HuH-7 (cell line): ENCODE measurements at places on chromosomes 12 and 14.

DNA sequence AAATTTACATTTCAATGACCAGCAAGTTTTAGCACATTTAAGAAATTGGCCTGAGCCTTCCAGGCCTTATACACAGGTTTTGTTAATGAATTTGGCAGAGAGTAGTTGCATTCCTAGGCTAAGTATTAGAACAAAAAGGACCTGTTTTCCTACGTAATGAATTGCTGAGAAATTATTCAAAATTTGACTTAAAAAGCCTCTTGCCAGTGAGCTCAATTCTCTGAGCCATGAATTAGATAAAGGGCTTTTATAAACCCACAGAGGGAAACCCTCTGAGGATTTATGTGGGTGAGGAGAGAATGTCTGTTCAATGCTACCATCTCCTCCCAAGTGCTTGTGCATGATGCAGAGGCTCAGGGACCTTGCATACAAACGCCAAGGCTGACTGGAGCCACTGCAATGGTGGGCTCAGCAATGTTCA is 94.5 kb upstream of the PELI2 start:
- no peak for DNase-seq

- no peak for DNase-seq
Observed at GRCh38 chr12:3990501-3991280, 117.5 kb upstream of the PARP11 start.

GRCh38 chr12:40336573-40337199 is 111.9 kb downstream of the LRRK2 start:
- peak; percentile 30 for DNase-seq

- no peak for DNase-seq
Observed at GRCh38 chr12:76747245-76747644, 16.7 kb upstream of the ZDHHC17 start.

- DNase-seq = no peak
Observed at GRCh38 chr14:97571201-97571600, 774.0 kb downstream of the VRK1 start.

DNA sequence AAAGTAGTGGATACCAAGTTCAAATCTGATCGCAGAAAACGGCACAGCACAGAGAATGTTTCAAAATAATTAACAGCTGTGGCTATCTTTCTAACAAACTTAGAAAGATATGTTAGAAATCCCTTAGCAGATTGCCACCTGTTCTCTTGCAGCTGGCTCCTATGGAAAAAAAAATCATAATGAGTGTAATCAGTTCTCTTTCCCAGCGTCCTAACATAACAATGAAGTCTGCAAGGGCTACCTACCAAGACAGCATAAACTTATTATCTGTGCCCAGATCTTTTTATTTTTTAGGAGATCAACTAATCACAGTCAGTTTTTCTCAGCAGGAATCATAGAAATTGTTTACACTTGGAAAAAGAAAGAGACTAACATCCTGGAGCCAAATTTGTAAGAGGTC is 358.6 kb upstream of the FOXG1 start:
- no peak for DNase-seq

GRCh38 chr12:41466300-41466699 is 278.2 kb downstream of the PDZRN4 start:
- no peak for DNase-seq

DNA sequence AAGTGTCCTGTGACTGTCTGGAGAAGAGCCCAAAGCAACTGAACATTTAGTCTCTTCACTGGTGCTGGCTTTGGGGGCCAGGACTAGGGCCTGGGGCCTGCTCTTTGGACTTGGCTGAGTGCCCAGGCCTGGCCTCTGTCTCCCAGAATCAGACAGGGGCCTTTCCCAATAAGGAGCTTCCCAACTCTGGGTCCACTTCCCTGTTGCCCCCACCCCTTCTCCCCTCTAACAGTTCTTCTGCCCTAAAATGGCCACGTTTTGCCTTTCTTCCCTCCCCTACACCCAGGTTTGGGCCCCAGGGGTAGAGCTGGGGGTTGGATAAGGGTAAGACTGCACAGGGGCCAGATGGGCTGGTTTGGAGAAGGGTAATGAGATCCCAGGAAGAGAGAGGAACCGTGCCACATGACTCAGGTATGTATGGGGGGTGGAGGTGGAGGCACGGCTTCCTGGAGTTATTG is 10.0 kb upstream of the ITGA5 start:
- DNase-seq = no peak

DNA sequence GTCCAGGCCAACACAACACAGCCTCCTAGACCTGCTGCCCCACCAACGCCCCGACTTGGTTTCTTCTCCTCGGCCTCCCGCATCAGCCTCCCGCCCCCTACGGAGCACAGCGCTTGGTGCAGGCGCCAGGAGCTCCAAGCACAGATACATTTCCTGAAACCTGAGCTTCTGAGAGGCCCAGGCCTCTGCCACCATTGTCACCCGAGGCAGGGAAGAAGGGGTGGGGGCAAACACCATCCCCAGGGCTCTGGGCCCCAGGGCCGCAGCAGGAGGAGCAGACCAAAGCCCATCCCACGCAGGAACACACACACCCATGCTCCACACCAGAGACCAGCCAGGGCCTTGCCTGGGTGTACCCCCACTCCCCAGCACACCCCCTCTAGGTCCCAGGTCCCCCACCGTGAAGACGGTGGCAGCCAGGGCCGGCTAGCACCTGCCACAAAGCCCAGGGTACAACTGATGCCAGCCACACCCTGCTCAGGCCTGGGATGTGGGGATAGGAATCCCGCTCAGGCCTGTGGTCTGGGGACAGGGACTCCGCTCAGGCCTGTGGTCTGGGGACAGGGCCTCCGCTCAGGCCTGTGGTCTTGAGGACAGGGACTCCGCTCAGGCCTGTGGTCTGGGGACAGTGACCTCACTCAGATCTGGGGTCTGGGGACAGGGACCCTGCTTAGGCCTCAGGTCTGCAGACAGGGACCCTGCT is 5.4 kb downstream of the JAG2 start:
- no peak for DNase-seq

DNA sequence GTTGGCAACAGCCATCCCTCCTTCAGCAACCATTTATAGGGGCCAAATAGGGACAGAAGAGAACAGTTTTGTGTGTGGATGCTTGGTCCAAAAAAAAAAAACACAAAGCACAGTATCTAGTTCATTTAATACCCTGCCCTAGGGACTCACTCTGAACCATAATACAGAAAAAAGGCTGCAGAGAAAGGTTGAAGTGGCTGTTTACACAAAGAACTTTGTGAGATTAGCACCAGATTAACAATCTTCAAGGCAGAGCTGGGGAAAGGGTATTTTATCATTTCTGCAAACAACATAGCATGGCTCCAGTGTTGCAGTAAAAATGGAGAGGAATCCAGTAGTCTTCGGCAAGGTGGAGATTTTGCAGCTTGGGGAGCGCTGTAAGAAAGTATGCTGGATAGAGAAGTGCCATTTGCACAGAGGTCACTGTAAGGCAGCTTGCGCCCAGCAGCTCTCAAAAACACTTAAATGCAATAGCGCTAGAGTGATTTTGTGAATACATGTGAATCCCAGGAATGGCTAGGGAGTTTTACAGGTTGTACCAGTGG is 124.2 kb upstream of the PLEKHA5 start:
- no peak for DNase-seq

DNA sequence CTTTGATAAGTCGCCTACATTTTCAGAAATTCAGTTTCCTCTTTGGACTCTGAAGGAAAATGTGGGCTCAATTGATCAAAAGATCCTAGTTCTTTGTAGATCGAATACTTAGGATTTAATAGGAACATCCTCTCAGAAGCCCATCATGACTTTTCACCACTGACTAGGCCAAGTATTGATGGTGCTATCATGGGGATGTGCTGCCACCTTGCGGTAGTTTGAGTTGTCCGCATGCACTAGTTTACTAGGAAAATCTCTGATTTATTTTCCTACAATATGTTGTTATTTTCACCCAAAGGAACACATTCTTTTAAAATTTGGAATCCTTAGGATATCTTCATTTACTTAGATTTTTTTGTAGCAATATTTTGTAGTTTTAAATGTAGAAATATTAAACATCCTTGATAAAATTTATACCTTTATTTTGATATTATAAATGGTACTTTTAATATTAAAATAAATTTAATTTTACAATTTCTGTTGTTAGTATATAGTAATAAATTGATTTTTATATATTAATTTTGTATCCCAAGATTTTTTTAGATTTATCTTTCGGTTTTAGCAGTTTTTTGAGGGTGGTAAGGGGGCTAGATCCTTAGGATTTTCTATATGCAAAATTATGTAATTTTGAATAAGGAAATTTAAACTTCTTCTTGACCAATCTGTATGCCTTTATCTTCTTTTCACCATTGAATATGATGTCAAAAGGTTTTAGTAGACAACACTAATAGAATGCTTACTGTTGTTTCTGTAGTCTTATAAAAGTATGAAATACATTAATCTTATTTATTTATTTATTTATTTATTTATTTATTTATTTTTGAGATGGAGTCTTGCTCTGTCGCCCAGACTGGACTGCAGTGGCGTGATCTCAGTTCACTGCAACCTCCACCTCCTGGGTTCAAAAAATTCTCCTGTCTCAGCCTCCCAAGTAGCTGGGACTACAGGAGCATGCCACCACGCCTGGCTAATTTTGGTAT is 52.9 kb upstream of the OR9K2 start:
- peak; percentile 52 for DNase-seq

GRCh38 chr14:103630364-103631108 is 1.5 kb downstream of the KLC1 start:
- no peak for DNase-seq

- DNase-seq = no peak
Observed at GRCh38 chr12:6438345-6438744, 6.4 kb upstream of the CD27 start.

DNA sequence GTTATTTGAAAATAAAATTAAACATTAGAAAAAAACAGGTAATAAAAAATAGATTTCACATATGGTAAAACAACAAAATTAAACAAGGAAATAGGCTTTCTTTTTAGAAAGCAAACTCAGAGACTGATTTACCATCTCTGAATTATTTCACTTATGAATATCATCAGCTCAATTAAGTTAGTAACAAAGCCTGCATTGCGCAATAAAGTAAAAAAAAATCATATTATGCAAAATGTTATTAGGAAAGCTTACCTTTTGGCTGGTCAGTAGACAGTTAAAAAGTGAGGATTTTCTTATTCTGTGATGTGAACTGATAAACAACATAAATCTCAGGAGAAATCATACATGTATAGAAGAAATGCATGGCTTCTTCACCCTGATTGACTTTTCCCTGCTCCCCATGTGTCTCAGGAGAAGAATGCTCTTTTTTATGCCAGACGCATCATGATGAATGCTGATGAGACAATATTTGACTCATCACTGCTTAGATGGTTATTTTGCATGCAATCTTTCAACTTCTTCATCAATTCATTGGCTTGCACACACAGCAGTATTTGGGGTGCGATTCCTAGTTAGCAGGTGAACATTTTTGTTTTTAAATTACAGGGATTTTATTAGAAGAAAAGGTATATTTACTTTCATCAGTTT is 124.5 kb upstream of the USP15 start:
- DNase-seq = no peak

DNA sequence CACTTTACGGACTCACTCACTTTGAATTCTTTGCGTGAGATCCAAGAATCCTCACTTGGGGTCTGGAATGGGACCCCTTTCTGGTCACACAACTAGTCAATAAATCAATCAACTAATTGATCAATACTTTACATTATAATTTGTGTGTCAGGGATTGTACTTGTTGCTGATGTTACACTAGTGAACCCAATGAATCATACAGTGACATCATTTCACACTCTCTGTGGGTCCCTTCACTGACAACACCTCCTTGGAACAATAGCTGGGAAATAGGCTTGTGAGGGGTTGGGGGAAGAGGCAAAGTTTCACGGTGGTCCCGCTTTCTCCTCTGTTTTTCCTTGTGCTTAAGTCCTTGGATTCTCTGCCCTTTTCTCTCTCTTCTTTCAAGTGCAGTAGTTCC is 35.0 kb downstream of the TPH2 start:
- no peak for DNase-seq

DNA sequence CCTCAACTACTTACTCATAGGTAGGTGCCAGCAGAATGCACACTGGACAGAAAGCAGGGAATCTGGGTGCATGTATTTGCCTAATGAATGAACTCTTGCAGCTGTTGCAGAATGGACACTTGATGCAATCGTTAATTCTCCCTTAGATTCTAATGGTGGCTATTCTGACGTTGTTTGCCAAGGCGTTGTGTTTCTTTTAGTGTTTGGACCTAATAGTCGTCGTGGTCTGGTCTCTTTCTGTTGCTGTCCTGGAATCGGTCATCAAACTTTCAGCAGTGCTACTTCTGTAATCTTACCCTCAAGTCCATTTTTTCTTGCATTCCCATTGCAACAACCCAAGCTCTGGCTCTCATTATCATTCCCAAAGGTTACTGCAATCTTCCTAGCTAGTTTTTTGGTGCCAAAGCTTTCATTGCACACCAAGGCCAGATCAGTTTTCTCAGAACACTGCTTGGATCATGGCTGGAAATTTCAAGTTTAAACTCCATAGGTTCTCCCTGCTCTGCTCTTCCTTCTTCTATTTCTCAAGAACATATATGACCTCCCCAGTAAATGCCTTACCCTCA is 31.3 kb downstream of the BMP4 start:
- no peak for DNase-seq

DNA sequence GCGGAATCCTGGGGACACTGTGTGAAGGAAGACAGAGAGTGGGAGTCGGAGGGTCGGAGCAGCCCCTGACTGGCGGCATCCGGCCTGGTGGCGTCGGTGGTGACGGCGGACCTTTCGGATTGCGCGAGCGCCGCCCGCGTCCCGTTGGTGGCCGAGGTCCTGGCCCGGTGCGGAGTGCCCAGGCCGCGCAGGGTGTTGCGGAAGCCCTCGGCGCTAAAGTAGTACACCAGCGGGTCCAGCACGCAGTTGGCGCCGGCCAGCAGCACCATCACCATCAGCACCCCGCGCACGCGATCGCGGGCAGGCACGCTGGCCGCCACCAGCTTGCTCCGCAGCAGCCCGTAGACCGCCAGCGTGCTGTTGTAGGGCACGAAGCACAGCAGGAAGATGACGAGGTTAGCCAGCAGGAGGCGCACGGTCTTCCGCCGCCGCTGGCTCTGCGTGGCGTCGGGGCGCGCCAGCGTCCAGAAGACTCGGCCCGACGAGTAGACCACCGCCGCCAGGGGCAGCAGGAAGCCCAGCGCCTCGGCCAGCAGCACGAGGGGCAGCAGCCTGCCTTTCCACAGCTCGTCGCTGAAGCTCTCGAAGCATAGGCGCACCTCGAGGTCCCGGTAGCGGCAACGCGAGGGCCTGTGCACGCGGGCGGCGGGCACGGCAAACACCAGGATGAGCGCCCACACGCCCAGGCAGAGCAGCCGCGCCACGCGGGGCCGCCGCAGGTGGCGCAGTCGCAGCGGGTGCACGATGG is 13.1 kb upstream of the CHD4 start:
- DNase-seq = no peak

- peak; percentile 23 for DNase-seq
Observed at GRCh38 chr12:71846322-71846940, 6.9 kb downstream of the TBC1D15 start.

DNA sequence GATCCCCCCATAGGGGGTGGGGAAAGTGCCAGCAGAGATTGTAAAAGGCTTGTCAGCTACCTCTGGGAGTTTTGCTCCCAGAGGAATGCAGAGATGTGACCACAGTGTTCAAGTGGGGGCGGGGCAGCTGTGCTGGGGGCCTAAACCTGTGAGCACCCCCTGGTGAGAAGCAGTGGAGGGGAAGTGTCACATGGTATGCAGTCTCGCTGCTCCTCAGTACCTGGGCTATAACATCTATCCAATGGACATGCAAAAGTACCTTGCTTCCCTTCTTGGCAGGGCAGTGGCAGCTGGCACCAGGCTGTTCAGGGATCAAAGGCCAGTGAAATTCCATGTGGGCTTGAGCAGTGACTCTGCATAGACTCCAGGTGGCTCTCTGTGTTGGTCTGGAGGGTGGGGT is 20.3 kb downstream of the OR4K2 start:
- no peak for DNase-seq
